GDM1 (cell line): ENCODE measurements at places on chromosomes 6 and 20.

DNA sequence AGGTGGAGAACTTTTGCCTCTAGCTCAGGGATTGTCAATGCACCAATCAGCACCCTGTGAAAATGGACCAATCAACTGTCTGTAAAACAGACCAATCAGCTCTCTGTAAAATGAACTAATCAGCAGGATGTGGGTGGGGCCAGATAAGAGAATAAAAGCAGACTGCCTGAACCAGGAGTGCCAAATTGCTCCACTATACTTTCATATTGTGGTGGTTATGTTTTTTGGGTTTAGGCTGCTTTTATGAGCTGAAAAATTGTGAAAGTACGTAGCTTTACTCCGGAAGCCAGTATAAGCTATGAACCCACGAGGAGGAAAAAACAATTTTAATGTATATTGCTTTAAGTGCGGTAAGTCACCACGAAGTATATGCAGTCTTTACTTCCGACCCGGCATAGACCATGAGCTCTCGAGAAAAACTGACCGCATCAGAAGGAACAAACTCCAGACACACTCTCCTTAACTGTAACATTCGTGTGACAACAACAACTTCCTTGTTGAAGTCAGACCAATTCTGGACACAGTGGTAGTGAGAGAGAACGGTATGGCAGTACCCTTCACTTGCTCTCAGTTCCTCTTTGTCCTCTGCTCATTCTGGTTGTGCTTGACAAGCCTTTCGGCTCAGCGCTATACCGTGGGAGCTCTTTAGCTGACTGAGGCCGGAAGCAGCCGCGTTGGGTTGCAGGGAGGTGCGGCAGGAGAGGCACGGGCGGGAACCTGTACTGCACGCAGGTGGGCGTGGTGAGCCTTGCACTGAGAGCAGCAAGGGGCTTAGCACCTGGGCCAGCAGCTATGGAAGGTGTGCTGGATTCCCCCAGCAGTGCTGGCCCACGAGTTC is 81.9 kb upstream of the E2F3 start:
- no peak for DNase-seq

- DNase-seq: no peak
These were observed 22.5 kb upstream of the MMS22L start for GRCh38 chr6:97305414-97306066.

DNA sequence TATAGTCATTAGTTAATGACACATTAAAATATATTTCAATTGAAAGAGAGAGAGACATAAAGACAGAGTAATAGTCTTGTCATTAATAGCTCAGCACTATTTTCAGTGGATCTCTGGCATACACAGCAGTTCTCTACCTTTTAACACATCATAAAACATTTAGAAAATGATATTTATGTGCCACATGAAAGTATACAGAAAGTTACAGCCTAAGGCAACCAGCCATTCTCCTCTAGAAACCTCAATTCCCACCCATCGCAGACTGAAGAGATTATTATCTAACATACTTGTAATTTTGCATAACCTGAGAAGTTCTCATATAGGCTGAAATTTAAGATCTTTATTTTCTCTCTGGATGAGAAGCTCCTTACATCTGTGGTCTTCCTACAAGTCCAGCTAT is 58.7 kb upstream of the FAM83B start:
- DNase-seq: no peak

DNA sequence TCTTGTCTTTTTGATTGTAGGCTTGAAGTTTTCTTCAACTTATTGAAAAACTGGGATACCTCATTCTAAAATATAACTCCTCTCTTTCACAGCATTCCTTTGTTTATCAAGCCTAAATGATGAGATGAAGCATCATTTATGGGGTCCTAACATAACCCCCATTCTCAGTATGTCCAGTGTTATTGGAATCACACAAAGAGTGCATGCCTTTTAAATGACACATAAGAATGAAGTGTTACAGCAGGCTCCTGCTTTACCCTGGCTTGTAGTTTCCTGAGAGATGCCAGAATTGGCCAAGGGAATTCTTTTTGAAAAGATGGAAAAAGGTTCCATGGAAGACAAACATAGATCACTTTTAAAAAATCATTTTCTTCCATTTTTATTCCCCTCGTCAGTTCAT is 502.4 kb downstream of the BCKDHB start:
- DNase-seq: no peak

GRCh38 chr20:58040447-58041290 is 187.8 kb downstream of the ANKRD60 start:
- no peak for DNase-seq

DNA sequence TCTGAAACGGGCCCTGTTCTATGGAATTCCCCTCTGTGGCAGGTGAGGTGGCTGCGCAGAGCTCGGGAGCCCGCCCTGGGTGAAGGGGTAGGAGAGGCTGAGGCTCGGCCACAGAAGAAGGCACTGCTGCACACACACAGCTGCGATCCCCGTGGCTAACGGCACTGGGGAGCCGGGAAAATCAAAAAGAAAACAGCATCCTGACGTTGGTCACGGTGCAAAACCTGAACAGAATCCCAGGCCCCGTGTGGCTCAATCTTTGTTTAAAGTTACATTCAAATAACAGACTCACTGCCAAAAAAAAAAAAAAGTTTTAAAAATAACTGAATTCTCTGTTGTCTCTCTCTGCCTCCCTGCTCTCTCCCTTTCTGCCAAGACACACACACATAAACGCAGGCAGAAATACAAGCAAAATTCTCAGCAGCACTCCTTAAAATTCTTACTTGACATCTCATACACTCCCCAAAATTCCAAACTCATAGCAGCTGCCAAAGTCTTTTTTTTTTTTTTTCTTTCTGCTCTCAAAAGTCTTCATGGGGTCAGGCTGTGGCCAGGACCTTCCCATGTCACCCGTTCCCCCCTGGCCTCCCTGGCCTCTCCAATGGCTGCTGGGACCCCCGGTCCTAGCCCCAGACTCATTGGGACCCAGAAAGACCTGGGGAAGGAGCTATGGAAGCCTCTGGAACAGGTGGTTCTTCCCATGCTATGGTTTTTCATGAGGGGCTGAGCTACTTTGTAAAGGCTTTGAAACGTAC is 248.8 kb downstream of the TTLL2 start:
- no peak for DNase-seq

GRCh38 chr6:28206928-28207509 is 18.1 kb upstream of the ZSCAN9 start:
- no peak for DNase-seq

GRCh38 chr6:77620278-77620882 is 32.5 kb upstream of the MEI4 start:
- DNase-seq: no peak
